ENCODE measurements at places on chromosomes 13 and 19.

DNA sequence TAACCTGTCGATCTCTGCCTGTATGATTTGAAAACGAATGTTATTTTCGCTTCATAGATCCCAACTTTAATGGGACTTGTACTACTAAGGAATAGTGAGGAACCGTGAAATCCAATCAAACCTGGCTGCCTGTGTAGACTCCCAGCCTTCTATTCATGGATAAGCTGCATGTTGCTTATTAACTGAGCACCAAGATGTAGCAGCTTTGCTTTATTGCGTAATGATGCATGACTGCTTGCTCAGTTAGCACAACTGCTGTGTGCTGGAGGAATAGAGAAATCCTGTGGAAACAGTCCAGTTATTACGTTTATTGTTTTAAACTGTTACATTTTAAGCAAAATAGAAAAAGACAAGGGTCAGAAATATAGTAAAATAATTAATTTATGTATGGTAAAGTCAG is 108.2 kb downstream of the SHISA2 start:
- DNase-seq, result peak; percentile 89

GRCh38 chr19:18046059-18046718 is 38.2 kb downstream of the ARRDC2 start:
- peak; percentile 67 for DNase-seq

DNA sequence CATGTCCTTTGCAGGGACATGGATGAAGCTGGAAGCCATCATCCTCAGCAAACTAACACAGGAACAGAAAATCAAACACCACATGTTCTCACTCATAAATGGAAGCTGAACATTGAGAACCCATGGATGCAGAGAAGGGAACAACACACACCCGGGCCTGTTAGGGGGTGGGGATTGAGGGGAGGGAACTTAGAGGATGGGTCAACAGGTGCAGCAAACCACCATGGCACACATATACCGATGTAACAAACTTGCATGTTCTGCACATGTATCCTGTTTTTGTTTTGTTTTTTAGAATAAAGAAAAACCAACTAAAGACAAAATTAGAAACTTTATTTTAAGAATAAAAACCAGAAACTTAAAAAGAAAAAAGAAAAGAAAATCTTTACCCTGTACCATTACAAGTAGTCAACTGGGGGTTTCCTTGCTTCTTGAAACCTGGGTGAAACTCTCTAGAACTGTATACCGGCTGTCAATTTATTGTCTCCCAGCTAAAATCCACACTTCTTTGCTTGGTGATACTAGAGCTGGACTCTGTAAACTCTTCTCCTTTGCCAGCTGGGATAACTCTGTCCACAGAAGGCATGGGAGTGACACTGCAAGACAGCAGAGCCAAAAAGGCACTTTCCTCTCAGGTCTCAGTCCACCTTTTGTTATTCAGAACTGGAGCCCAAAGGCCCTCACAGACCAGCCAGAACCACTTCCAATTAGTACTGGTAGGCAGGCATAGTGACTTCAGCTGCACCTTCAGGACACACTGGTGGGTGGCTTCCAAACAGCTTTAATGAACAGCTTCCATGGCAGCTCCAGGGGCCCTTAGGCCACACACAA is 9.0 kb downstream of the MICU2 start:
- no peak for DNase-seq

GRCh38 chr13:97240788-97241734 is 18.9 kb downstream of the MBNL2 start:
- no peak for DNase-seq

GRCh38 chr19:19137556-19138108 is 646 bp downstream of the TMEM161A start:
- peak; percentile 12 for DNase-seq

GRCh38 chr19:30916238-30916637 is 433.0 kb downstream of the TSHZ3 start:
- DNase-seq, result no peak

- DNase-seq, result no peak
Observed at GRCh38 chr13:100728201-100728600, 53.6 kb upstream of the TMTC4 start.

GRCh38 chr13:55583953-55584593 is 1556.6 kb upstream of the PRR20A start:
- no peak for DNase-seq

- DNase-seq, result no peak
Observed at GRCh38 chr13:38899571-38899970, 91.1 kb downstream of the STOML3 start.

- peak; percentile 76 for DNase-seq
Observed at GRCh38 chr13:50126993-50127725, 111.9 kb downstream of the KCNRG start.

- DNase-seq, result no peak
Observed at GRCh38 chr13:63704521-63704920, 2288.9 kb upstream of the PCDH20 start.

GRCh38 chr19:10612499-10613119 is 12.7 kb upstream of the SLC44A2 start:
- DNase-seq, result no peak

GRCh38 chr19:38538793-38539528 is 78.8 kb downstream of the MAP4K1 start:
- no peak for DNase-seq

DNA sequence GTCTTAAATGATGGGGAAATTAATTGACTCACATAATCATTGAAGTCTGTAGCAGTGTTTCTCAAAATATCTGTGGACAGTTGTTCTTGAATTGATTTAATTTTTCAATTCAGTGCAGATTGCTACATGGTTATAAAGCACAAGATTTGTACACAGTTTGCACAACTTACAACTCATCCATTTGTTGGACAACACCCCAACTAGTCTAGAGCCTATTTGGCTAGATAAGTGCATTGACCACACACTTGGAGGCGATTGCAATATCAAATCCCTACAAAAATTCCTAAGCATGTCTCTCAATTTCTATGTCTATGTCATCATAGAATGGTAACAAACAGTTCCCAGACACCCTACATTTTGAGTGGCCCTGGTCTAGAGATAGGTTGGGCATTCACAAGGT is 48.0 kb upstream of the IPO5 start:
- DNase-seq, result no peak

DNA sequence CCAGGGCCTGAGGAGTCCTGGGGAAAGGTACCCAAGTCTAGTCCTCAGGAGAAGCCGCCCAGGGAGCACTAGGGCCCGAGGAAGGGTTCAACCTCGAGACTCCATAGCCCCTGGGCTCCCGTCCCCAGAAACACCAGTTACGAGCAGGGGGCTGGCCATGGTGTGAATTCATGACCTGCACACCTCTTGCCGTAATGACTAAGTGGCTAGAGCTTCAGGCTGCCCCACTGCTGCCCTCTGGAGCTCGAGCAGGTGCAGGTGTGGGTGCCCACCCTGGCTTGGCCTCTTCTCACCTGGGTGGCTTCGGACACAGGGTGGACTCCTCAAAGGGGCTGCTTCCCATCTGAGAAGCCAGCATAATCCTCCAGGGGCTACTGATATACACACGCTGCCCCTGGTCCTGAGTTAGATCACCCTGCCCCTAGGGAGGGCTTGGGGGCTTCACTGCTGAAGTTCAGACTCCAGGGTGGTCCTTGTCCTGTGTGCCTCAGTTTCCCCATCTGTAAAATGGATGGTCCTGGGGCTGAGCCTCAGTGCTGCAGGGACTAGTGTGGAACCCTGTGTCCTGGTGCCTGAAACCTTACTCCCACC is 13.6 kb downstream of the SPC24 start:
- no peak for DNase-seq

- no peak for DNase-seq
Observed at GRCh38 chr19:5392486-5392885, 51.9 kb upstream of the PTPRS start.

- no peak for DNase-seq
Observed at GRCh38 chr13:90746230-90746629, 601.3 kb upstream of the MIR17HG start.

GRCh38 chr13:105159841-105160240 is 1375.6 kb downstream of the EFNB2 start:
- no peak for DNase-seq

DNA sequence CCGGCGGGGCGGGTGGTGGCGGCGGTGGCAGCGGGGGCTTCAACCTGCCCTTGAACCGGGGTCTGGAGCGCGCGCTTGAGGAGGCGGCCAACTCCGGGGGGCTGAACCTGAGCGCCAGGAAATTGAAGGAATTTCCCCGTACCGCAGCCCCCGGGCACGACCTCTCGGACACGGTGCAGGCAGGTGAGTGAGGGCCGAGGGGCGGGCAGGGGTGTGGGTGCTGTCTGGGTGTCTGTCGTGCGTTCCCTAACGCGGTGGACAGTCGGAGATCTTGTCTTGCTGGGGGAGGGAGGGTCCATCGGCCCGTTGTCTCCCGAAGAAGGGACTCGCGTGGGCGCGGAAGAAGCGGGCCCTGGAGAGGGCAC is 533 bp downstream of the LRCH1 start:
- no peak for DNase-seq

- DNase-seq, result no peak
Observed at GRCh38 chr19:52170304-52170703, 1.1 kb downstream of the ZNF836 start.

DNA sequence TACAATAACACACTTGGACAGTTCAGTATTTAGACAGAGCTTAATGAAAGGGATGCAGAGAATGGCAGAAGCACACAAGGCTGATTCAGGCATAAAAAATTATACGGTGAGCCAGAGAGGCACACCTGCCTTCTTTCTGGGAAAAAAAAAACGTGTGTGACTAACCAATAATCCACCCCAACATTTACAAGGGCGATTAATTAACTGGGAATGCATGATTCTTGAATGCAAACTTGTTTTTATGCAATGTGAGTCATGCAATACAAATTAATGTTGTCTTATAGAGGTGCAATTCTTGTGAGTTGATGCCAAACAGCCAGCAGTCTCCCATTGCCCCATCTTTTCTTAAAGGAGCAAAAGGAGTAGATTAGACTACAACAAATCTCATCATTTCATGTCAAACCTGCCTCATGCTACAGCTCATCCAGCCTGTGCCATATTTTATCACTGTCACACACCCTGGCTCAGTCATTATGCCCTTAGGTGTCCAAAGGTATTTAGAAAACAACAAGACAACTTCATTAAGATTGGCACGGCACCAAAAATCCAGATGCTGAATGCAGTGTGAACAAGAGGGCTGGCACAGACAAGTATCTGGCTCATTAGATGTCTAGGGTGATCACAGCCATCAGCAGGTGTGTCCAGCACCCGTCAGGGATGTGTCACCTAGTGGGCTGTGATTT is 721.1 kb downstream of the EFNB2 start:
- no peak for DNase-seq

DNA sequence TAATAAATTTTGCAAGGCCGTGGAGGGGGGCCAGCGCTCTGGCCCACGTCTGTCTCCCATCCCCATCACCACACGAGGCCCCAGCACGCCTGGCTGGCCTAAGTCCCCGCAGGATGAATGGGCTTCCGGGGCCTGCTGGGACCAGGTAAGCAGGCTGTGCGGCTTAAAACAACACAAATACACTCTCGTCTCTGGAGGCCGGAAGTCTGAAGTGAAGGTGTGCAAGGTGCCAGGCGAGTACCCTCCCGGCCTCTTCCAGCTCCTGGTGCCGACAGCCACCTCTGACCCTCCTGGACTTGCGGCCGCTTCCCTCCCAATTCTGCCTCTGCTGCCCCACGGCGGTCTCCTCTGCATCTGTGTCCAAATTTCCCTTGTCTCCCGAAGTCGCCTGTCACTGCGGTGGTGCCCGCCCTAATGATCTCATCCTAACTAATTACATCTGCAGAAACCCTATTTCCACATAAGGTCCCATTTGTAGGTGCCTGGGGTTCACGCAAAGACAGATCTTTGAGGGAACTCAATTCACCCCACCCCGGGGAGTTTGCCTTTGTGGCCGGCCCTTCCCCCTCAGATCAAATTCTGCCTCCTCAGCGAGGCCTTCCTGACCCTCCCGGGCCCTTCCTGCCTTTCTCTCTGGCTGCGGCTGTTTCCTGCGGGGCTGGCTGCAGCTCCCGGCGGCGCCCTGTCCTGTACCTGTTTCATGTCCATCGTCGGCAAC is 8.1 kb upstream of the PTBP1 start:
- no peak for DNase-seq

- no peak for DNase-seq
Observed at GRCh38 chr13:39522329-39522728, 80.7 kb downstream of the LHFPL6 start.

DNA sequence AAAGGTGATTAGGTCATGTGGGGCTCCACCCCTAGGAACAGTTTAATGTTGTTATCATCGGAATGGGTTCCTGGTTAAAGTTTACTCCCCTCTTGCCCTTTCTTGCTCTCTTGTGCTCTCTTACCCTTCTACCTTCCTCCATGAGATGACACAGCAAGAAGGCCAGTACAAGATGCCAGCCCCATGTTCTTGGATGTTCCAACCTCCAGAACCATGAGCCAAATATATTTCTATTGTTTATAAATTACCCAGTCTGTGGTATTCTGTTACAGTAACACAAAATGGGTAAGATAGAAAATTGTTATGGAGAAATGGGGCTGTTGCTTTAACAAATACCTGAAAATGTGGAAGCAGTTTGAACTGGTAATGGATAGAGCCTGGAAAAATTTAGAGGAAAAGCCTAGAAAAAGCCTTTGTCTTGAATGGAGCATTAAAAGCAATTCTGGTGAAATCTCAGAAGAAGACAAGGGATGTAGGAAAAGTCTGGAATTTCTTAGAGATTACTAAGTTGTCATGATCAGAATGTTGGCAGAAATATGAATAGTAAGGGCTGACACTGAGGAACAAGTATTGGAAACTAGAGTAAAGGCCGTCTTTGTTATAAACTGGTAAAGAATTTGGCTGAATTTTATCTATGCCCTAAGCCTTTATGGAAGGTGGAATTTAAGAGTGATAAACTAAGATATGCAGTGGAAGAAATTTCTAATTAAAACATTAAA is 53.5 kb upstream of the TSC22D1 start:
- peak; percentile 29 for DNase-seq

- DNase-seq, result peak; percentile 13
Observed at GRCh38 chr13:85525411-85525810, 273.8 kb downstream of the SLITRK6 start.

DNA sequence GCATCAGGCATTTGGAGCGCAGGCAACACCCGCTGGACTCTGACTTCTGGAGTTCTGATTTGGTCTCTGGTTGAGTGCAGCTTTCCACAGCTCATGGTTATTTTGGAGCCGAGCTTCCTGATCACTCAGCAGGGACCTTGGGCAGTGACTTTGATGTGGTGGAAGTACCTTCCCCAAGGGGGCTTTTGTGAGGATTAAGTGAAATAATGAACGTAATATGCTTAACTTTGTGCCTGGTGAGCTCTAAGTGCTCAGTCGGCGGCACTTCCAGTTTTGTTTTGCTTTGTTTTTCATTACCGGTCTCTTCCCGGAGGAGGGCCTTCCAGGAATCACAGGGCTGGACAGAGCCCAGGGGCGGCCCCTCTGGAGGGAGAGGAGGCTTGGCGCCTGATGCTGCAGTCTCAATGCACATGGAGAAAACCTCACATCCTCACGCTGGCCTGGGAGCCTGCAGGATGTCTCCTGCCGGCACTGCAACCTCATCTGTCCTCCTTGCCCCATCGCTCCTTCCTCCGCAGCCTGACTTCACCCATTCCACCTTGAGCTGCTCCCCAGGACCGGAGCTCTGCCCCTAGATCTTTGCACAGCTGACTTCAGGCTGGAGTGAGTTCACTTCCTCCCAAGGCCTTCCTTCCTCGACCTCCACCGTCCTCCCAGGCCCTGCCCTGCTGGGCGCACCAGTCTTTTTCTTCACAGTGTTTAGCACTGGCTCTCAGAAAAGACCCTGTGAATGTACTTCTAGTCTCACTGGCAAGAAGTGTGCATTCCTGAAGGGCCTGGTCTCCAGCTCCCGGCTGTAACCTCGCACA is 1.5 kb downstream of the PLEKHF1 start:
- DNase-seq, result peak; percentile 84

- peak; percentile 53 for DNase-seq
Observed at GRCh38 chr13:68190818-68191217, 960.7 kb upstream of the PCDH9 start.

Measured in choroid plexus epithelial cell (primary cell).